ENCODE measurements at places on chromosomes 6 and 20.

DNA sequence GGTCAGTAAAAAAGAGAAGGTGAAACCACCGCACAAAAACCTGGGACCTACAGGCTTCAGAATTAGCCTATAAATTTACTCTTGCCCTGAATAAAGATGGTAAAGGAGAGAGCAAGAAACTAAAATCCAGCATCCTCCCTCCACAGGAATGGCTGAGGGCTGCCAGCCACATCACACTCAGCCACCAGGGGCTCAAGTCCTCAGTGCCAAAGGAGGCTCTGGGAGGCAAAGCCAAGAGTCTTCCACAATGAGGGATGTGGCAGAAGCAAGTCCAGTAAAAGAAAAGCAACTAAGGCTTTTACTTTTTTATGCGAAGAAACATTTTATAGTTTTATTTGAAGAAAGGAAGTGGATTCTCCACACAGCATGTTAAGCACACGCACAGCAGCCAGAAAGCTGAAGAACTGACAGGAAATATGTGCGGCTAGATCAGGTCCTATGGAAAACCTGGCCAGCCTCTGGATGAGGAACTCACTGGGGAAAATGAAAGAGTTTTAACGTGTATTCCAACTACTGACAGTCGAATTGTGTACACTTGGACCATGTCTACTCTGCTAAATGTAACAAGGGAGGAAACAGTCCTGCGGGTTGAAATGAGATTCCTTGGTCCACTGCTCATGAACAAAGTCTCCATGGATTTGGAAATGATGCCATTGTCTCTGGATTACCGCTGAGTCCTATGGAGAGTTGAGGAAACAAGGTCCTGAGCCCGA, 219.4 kb upstream of the SSTR4 start:
- no peak for DNase-seq

DNA sequence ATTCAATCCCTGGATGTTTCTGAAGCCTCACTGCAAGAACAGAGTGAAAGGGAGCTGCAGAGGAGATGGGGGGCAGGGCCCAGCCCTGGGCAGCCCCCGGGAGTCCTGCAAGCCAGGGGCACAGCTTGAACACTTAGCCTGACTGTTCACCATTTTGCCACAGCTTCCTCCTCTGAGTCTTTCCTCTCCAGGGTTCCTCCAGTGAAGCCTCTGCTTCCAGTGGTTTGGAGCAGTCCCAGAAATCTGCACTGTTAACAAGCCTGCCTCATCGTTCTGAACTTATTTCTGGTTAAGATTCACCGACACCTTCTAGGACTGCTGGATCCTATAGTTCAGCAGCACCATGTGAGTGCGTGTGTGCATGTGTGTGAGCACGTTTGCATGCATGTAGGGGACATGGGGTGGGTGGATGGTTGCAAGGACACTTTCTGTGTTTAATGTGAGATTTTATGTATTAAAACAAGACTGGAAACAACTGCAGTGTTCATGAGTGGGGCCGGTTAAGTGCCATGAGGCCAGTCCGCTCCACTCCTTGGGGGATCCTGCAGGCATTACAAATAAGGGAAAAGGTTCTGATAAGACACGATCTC, 24.6 kb downstream of the CEBPB start:
- DNase-seq = no peak

DNA sequence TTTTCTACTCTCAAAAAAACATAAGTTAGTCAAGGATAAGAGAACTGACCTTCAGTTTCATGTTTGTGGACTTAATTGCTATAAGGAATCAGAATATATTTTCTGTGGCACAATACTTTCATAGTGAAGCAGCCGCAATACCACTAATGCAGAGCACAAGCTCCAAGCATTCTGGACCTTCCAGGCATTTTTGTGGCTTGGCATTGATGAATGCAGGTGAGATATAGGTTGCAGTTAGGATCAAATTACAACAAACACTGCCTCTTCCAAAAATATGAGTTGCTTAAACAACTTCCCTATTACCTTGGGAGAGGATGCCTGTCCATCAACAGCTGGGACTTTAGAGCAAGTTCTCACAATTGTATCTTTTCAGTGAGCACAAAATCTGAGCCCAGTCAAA, 162.8 kb upstream of the RSPO3 start:
- no peak for DNase-seq

GRCh38 chr6:150272264-150272975, 96.4 kb upstream of the IYD start:
- no peak for DNase-seq

DNA sequence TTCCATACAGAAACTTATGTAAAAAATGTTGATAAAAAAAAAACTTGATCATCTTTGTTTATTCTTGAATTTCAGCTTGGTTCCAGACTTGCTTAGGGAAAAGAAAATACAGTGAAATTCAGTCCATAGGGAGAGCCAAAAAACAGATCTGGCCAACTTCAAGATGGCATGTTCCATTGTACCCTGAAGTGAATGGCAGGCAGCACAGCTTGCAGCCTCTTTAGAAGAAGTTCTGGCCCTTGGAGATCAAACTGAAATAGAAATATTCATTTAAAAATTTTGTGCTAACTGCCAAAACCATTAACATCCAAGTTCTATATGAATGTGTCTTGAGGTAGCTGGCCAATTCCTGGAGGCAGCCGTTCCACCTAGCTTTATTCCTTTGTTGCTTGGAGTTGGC, 448.4 kb downstream of the EPM2A start:
- DNase-seq = no peak

GRCh38 chr6:13261464-13261994, 66.8 kb downstream of the TBC1D7 start:
- peak; percentile 86 for DNase-seq
